ENCODE measurements at places on chromosomes 2 and 18. TPM values are rescaled to one million over a fixed set of nuclear protein-coding genes. Genes with fewer than 3 reads are reported as not detected.

PSMA8 gene
- not detected for total RNA-seq

GRCh38 chr2:151973901-151974199, 125.0 kb downstream of the CACNB4 start:
- no peaks in the 10 kb centered on the region for H3K36me3 ChIP-seq
- H3K4me1 ChIP-seq, result no peaks in the 10 kb centered on the region
- no peak overlapping the region for H3K27ac ChIP-seq
- H3K27me3 ChIP-seq, result no peaks in the 10 kb centered on the region

DNA sequence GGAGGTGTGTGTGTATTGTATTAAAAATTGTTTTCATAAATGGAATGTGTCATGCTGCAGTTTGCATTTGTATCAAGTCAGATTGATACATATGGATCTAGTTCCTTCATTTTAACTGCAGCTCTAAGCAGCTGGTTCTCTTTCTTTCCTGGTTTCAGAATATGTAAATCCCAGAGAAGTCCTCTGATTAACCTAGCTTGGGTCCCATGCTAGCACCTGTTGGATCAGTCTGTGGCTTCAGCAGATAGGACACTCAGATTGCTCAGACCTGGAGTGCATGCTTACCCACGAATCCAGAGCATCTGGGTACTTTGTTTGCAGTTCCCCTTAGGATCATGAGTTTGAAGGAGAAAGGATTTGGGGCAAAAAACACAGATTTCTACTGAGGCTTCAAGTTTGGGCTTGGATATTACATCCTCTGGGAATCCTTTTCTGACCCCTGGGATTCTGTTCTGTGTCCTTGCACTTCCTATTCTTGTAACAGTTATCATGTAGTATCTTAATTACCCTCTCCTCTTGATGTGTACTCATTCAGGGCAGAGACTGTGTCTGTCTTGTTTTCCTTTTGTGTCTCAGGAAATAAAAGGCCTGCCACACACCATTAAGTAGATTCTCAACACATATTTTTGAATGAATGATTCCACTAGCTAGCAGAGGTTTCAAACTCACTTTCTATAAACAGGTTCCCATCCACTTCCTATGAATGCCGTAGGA, 142.1 kb downstream of the PHLPP1 start:
- DNase-seq, result no peak
- H3K4me1 ChIP-seq, result peaks cover 22% of the 10 kb centered on the region
- no peak overlapping the region for H3K4me3 ChIP-seq
- no peaks in the 10 kb centered on the region for H3K27me3 ChIP-seq
- H3K36me3 ChIP-seq, result no peaks in the 10 kb centered on the region
- no peak overlapping the region for H3K27ac ChIP-seq

- H3K27me3 ChIP-seq, result no peaks in the 10 kb centered on the region
- H3K36me3 ChIP-seq, result no peaks in the 10 kb centered on the region
- DNase-seq, result no peak
- H3K27ac ChIP-seq, result no peak overlapping the region
- no peaks in the 10 kb centered on the region for H3K4me1 ChIP-seq
- H3K4me3 ChIP-seq, result no peak overlapping the region
These were observed 81.1 kb downstream of the MRPS9 start for GRCh38 chr2:105118960-105119359.

GRCh38 chr2:106833256-106833655, 52.7 kb downstream of the ST6GAL2 start:
- no peaks in the 10 kb centered on the region for H3K36me3 ChIP-seq
- no peak for DNase-seq
- H3K27me3 ChIP-seq, result no peaks in the 10 kb centered on the region
- no peak overlapping the region for H3K4me3 ChIP-seq
- H3K4me1 ChIP-seq, result no peaks in the 10 kb centered on the region

- DNase-seq, result no peak
- no peaks in the 10 kb centered on the region for H3K36me3 ChIP-seq
- no peak overlapping the region for H3K4me3 ChIP-seq
- no peak overlapping the region for H3K27ac ChIP-seq
- H3K4me1 ChIP-seq, result no peaks in the 10 kb centered on the region
These were observed 183.6 kb upstream of the MGAT5 start for GRCh38 chr2:134070281-134070741.

GRCh38 chr2:14182227-14182946, 450.1 kb upstream of the LRATD1 start:
- DNase-seq, result no peak
- H3K27ac ChIP-seq, result no peak overlapping the region
- no peaks in the 10 kb centered on the region for H3K4me1 ChIP-seq
- H3K27me3 ChIP-seq, result no peaks in the 10 kb centered on the region
- H3K36me3 ChIP-seq, result no peaks in the 10 kb centered on the region

MC4R gene
- not detected for total RNA-seq

GRCh38 chr2:132651115-132652045, 18.6 kb downstream of the LYPD1 start:
- DNase-seq, result no peak
- no peak overlapping the region for H3K27ac ChIP-seq
- no peaks in the 10 kb centered on the region for H3K4me1 ChIP-seq
- no peak overlapping the region for H3K4me3 ChIP-seq

- no peak overlapping the region for H3K4me3 ChIP-seq
- no peak for DNase-seq
- H3K4me1 ChIP-seq, result no peaks in the 10 kb centered on the region
- no peaks in the 10 kb centered on the region for H3K27me3 ChIP-seq
These were observed 764.6 kb downstream of the TSN start for GRCh38 chr2:122519821-122520611.

ING5 gene
- 29.3 TPM for total RNA-seq

IL1R1 gene
- 49.0 TPM for total RNA-seq

- H3K4me3 ChIP-seq, result no peak overlapping the region
- no peaks in the 10 kb centered on the region for H3K27me3 ChIP-seq
- H3K4me1 ChIP-seq, result no peaks in the 10 kb centered on the region
- H3K36me3 ChIP-seq, result no peaks in the 10 kb centered on the region
- DNase-seq, result no peak
These were observed 20.4 kb downstream of the STAM2 start for GRCh38 chr2:152155209-152155608.

ACADL gene
- 0.49 TPM for total RNA-seq

CRYGD gene
- not detected for total RNA-seq

DNA sequence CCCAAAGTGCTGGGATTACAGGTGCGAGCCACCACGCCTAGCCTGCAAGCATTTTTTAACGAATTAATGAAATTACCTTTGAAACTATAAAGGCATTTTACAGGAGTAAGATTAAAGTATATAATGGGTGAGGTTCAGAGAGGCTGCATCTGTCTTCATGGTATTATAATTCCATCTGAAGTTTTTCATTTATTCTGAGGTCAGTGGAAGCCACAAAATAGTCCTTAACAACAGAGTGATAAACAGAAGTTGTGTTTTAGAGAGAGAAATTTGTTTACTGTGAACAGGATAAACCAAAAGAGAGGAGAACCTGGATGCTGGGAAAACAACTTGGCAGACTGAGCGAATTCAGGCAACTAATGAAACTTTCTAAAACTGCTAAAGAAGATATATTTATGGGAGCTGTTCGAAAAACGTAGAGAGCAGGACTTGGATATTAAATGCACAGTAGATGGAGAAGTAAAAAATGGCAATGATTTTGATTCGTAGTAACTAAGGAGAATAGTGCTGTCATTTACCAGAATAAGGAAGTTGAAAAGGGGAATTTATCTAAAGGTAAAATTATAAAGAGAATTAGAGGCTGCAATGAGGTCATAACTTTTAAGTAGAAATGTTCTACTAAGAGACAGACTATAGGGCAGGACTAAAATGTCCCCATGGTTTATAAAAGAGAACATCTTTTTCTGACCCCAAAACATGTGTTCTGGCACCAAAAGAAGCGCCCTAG, 37.9 kb upstream of the ITGA4 start:
- no peak for DNase-seq
- no peaks in the 10 kb centered on the region for H3K36me3 ChIP-seq
- no peaks in the 10 kb centered on the region for H3K4me1 ChIP-seq
- H3K4me3 ChIP-seq, result no peak overlapping the region

DNA sequence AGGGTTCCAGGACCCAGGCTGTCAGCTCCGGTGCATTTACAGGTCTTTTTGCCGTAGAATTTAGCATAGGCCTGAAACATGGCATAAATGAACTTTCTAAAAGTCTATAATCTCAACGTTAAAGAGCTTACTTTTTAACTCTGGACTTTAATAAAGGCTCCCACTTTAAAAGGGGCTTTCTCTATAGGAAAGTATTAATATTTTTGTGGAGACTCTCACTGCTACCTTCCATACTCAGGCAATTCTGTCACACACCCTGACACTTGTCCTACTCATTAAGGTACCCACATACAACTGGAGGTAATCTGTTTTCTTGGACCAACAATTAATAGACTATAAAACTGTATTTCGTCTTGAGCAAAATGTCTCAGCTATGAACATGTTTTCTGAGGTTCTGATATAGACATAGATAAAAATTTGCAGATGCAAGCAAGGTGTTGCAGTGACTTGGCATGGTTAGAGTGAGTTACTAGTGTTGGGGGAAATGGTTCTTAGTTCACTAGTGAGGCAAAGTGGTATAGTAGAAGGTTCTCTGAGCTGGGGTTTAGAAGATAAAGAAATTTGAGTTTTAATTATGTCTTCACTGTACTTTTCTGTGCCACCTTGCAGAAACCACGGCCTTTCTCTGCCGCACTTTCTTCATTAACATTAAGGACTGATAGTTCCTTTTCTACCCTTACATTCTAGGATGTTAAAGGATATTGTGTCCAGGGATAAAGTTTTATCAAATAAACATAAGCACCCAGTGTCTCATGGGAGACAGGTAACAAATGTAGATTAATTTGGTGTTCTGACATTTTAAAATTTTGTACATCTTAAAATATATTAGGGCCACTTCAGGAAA, 10.8 kb upstream of the NR4A2 start:
- no peaks in the 10 kb centered on the region for H3K36me3 ChIP-seq
- no peaks in the 10 kb centered on the region for H3K27me3 ChIP-seq
- H3K4me3 ChIP-seq, result peak overlapping the region; percentile 90
- peak overlapping the region; percentile 100 for H3K27ac ChIP-seq

- H3K27ac ChIP-seq, result no peak overlapping the region
These were observed 99.7 kb downstream of the THNSL2 start for GRCh38 chr2:88269836-88270235.

- no peaks in the 10 kb centered on the region for H3K27me3 ChIP-seq
- no peak overlapping the region for H3K4me3 ChIP-seq
- no peak for DNase-seq
- H3K36me3 ChIP-seq, result no peaks in the 10 kb centered on the region
- H3K4me1 ChIP-seq, result no peaks in the 10 kb centered on the region
- no peak overlapping the region for H3K27ac ChIP-seq
These were observed 32.1 kb downstream of the ATF2 start for GRCh38 chr2:175135862-175136261.

ALPI gene
- total RNA-seq, result not detected

- H3K36me3 ChIP-seq, result peaks cover 12% of the 10 kb centered on the region
- H3K4me1 ChIP-seq, result no peaks in the 10 kb centered on the region
- H3K27me3 ChIP-seq, result no peaks in the 10 kb centered on the region
- H3K4me3 ChIP-seq, result no peak overlapping the region
- H3K27ac ChIP-seq, result no peak overlapping the region
- DNase-seq, result no peak
These were observed 397.8 kb downstream of the NBAS start for GRCh38 chr2:15163326-15163725.

DNA sequence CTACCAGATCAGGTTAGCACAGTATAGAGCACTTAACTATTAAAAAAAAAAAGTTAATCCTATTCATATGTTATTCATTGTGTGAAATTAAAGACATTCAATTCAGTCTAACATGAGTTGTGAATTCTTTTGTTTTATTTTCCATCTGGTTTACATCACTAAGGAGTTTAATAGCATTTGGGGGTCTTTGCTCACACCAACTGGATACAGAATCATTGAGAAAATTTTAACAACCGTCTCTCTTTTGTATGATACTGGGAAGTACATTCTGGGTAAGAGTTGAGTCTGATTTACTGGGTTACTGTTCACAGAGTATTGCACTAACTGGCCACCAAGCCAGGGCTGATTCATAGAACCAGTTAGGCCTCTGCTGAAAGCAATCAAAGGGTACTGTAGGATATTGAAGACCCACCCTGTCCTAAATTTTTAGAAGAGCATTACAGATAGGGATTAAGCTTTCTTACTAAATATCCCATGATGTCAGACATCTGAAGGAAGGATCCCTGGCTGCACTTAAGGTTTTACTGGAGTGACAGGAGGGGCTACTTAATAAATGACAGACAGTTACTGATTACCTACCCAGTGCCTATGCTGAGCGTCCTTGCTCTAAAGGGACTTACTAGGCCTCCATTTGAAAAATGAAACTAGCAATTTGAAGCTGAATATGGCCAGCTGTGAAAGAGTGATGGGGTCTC, 387.9 kb downstream of the SETBP1 start:
- no peaks in the 10 kb centered on the region for H3K36me3 ChIP-seq
- H3K27ac ChIP-seq, result no peak overlapping the region
- H3K4me1 ChIP-seq, result no peaks in the 10 kb centered on the region
- no peaks in the 10 kb centered on the region for H3K27me3 ChIP-seq
- no peak overlapping the region for H3K4me3 ChIP-seq

DNA sequence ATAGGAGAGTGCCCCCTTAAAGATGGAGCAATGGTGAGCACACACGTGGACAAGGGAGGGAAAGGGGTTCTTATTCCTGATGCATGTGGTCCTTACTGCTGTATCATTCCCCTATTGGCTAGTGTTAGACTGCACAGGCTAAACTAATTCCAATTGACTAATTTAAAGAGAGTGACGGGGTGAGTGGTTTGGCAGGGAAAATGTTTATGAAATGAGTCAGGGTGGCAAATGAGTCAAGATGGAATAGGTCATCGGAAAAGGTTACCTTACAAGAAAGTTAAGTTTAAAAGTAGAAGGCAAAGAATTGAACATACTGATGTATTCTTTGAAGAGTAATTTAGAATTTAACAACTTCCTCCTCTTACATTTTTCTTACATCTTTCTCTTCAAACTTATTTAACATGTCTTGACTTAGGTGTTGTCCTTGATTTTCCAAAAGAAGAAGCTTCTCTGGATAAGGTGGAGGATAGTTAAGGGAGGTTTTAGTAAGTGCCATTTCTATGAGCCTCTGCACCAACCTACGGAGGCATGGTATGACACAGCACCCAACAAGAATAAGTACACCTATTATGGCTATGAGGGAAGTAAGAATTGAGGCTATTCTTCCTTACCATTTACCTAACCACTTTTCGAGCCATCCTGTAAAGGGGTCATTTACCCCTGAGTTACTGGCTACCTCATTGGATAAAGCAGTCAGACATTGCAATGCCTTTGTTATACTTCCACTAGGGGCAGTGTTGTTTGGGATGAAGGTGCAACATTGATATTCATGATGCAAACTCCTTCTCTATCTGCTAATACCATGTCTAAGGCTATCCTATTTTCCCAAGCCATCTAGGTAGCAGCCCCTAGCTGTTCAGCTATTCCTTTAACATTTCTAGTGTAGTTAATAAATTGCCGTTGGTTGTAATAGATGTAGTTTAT, 1345.8 kb upstream of the LRRTM1 start:
- H3K27ac ChIP-seq, result no peak overlapping the region
- no peaks in the 10 kb centered on the region for H3K27me3 ChIP-seq
- H3K4me3 ChIP-seq, result no peak overlapping the region
- no peaks in the 10 kb centered on the region for H3K4me1 ChIP-seq

GRCh38 chr2:43355399-43355798, 129.0 kb upstream of the ZFP36L2 start:
- no peaks in the 10 kb centered on the region for H3K4me1 ChIP-seq
- DNase-seq, result no peak
- no peaks in the 10 kb centered on the region for H3K27me3 ChIP-seq

SIX3 gene
- total RNA-seq, result not detected

ARHGEF33 gene
- 2.5 TPM for total RNA-seq

GRCh38 chr18:58863539-58864145, 1.0 kb upstream of the ZNF532 start:
- no peaks in the 10 kb centered on the region for H3K27me3 ChIP-seq
- H3K36me3 ChIP-seq, result peaks cover 12% of the 10 kb centered on the region
- H3K27ac ChIP-seq, result peak overlapping the region; percentile 97

ABCB11 gene
- total RNA-seq, result not detected

GRCh38 chr2:74149247-74149525, 1.5 kb upstream of the BOLA3 start:
- DNase-seq, result no peak
- H3K27me3 ChIP-seq, result no peaks in the 10 kb centered on the region
- no peak overlapping the region for H3K4me3 ChIP-seq
- H3K4me1 ChIP-seq, result peaks cover 14% of the 10 kb centered on the region

UGT1A1 gene
- not detected for total RNA-seq

DLX2 gene
- not detected for total RNA-seq

Measured in heart left ventricle (tissue), 16 donors.